Spleen (tissue), 13 donors: ENCODE measurements at places on chromosomes 4 and X.
A peak's percentile ranks its signal among the peaks of the same experiment; 100 is the strongest.

DNA sequence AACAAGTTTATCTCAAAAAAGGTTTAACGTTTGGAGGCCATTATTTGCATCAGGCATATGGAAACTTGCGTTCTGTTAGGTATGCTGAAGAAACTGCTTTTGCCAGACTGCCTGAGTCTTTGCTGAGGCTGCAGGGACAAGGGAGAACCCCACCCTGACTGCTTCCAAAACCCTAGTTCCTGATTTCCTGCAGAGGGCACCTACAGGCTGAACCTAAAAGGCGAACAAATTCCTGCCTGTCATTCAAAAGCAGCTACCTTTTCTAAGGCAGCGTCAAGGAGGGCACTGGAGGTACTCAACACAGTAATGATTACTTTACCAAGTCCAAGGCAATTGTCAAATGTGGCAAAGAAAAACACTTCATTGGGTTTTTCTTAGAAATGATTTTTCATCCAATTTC is 578 bp upstream of the CORIN start:
- DNase-seq: no peak

GRCh38 chr4:19776929-19777328 is 474.8 kb upstream of the SLIT2 start:
- DNase-seq: no peak

GRCh38 chr4:8905773-8906667 is 34.4 kb upstream of the HMX1 start:
- peak; percentile 75 for DNase-seq

DNA sequence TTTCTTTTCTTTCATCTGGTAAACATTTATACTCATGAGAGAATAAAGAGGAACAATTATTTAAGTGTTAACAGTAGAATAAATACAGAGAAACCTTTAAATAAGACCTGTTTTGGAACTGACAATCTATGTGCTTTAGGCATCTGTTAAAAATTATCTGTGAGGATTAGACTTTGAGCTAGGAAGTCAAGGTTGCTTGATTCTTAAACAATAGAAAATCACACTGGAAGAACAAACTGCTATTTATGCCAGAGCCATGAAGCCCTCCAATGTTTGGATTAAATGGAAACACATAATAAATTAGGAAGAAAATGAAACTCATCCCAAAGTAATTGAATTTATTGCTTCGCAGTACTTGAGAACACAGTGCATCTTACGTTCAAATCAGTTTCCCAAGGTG is 207.2 kb upstream of the NPY2R start:
- DNase-seq: no peak

DNA sequence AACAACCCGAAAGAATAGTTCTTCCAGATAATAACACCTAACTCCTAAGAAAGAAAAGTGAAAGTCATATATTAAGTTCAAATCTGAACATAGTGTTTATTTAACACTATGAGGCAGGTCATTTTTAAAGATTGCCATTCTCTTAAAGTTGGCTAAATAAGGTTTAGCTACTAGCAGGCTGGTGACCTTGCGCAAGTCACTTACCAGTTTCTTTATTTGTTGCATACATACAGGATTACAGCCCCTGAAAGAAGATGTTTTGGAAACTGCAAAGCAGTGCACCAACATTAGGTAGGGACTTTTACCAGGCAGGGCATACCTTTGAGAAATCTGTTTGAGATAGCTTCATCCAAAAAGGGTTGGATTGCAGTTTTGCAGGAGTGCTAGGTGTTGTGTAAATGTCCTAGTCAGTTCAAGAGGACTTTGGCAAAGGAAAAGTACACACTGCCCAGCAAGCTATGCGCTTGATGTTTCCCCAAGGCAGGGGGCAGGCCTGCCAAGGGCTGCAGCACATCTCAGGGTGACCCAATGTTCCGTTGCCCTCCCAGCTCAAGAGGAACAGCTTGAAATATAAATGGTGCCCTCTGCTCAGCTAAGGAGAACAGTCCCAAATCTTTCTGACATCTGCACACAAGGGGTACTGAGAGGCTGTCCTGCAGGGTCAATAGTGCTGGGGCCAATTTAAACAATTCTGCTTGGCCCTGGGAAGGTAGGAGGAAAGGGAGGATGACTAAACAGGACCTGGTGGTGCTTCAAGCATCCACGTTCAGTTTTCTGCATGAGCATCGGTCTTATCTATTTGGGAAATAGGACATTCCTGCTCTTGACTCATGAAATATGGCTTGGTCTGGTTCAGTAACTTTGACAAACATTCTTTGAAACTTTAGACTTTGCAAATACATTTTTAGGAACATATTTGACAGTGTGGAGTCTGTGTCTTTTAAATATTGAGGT is 130.8 kb downstream of the COL4A6 start:
- DNase-seq: no peak

DNA sequence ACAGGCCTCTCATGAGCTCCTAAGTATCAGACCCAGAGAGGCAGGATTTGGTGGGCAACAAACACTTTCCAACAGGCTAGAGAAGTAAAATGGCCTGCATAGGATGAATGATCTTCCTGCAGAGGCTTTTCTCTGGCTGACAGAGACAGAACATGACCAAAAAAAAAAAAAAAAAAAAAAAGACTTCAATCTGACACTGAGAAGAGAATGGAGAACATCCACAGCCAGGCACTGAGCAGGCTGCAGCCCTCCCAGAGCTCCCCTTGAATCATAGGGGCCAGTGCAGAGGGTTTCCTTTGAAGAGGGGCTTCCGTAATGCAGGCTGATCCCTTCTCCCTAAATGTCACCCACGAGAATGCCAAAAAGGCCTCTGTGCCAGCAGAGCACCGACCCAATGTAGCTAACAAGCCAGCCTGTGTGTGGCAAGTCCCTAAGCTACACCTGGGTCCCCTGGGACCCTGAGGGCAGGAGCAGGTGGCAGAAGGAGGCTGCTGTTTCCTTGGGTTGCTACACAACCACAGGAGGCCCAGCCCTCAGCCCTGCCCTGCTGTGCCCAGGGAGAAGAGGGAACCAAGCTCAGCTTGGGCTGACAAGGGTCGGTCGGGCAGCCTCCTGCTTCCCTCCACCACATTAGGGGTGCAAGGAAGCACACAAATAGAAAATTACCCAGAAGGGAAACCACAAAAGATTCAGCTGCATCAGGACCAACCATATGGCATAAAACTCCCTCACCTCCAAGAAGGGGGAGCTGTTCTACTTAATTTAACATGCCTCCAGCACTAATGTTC is 55.6 kb downstream of the MAP7D2 start:
- peak; percentile 85 for DNase-seq

- no peak for DNase-seq
Measured at GRCh38 chrX:115067812-115068211, 50.4 kb upstream of the IL13RA2 start.

- no peak for DNase-seq
Measured at GRCh38 chr4:89077761-89078160, 20.8 kb upstream of the FAM13A start.

DNA sequence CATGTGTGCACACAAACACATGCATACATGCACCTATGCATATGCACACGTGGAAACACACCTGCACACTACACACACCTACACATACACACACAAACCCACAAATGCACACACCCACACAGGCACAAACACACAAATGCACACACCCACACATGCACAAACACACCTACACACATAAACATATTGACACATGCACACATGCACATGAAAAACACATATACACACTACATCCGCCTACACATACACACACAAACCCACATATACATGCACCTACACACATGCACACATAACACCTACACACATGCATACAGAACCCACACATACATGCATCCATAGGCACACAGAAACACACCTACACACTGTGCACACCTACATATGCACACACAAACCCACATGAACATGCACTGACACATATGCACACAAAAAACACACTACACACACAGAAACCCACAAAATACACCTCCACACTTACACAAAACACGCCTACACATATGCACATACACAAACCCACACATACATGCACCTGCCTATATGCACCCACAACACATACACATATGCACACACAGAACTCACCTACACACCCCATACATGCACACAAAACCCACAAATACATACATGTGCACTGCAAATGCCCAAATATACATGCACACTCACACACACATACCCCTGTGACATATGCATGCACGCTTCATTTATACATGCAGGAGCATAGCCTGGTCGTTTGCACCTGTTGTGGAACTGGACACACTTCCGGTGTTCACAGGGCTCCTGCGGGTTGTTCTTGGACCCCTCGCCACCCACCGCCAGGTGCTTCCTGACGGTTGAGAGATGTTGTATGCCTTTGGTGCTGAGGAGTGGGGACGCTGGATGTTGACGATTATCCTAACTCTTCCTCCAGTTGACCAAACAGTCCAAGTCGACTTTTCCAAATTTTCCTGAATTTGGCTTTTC is 22.1 kb downstream of the CD99 start:
- no peak for DNase-seq

GRCh38 chrX:123755107-123755506 is 22.3 kb upstream of the THOC2 start:
- DNase-seq: no peak

- peak; percentile 91 for DNase-seq
Measured at GRCh38 chr4:10456595-10457254, 501 bp downstream of the ZNF518B start.

DNA sequence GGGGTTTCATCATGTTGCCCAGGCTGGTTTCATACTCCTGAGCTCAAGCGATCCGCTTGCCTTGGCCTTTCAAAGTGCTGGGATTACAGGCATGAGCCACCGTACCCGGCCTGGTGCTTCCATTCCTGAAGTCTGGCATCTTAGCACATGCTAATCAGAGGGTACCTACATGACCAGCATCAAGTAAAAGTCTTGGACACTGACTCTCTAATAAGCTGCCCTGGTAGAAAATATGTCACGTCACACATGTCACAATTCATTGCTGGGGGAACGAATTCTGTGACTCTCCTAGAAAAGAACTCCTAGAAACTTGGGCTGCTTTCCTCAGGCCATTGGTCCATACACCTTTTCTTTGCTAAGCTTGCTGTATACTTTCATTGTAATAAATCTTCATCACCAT is 19.1 kb upstream of the XAGE2 start:
- no peak for DNase-seq

GRCh38 chrX:356385-357034 is 30.2 kb downstream of the PPP2R3B start:
- peak; percentile 69 for DNase-seq

GRCh38 chr4:8038719-8039251 is 99.1 kb upstream of the AFAP1 start:
- no peak for DNase-seq

GRCh38 chr4:1539859-1540600 is 133.8 kb upstream of the NKX1-1 start:
- peak; percentile 38 for DNase-seq
